ENCODE measurements at places on chromosomes 11 and 22.

- no peak for DNase-seq
Observed at GRCh38 chr11:12725863-12726682, 51.9 kb downstream of the TEAD1 start.

- DNase-seq = no peak
Observed at GRCh38 chr11:77776455-77776854, 44.1 kb downstream of the RSF1 start.

DNA sequence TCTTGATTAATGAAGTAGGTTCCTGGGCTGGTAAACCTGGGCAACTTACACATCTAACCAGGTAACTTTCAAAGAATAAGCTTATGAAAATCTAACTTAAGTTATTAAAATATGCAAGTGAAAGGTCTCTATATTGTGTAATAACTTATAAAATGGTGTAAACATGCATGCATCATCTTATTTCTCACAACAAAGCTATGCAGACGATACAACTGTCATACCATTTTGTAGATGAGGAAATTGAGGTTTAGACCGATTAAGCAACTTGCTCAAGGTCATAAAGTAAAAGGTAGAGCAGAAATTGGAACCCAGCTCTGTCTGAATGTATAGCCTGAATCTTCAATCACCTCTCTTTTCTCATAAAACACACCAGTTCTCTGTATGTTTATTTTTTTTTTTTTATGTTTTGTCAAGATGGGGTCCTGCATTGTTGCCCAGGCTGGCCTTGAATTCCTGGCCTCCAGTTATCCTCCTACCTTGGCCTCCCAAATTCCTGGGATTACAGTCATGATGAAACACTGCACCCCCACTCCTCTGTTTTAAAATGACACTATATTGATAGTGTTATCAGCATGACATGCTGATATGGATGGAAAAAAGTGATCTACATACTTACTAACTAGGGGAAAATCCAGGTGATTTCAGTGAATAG, 109.6 kb downstream of the SGSM3 start:
- DNase-seq = no peak

- DNase-seq = no peak
Observed at GRCh38 chr22:48218889-48219420, 1456.5 kb downstream of the TBC1D22A start.

DNA sequence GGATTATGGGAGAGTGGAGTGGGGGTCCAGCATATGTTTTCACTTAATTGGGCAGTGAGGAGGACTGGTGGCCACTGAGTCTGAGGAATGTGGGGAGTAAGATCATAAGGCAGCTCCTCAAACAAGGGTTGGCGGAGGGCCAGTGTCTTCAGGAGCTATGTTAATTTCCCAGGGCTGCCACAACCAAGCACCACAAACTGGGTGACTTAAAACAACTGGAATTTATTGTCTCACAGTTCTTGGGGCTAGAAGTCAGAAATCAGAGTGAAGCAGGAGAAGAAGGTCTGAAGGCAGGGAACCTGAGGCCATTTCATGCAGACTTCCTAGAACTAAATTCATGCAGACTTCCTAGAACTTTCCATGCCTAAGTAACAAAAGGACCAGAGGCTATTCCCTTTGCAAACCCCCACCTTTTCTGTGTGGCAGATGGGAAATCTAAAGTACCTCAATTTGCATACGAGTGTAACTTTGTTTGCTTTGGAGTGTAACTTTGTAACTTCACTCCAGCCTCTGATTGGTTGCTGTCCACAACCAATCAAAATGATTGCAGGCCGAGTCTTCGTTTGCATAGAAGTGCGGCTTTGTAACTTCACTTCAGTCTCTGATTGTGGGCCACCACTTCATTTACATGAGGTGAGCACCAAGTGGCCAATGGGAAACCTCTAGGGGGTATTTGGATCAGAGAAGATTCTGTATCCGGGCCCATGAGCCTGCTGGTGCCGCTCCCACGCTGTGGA, 50.5 kb upstream of the ZBED5 start:
- DNase-seq = no peak

- DNase-seq = no peak
Observed at GRCh38 chr11:66847461-66848232, 4.4 kb downstream of the RCE1 start.
